ENCODE measurements at places on chromosomes 6 and 20. TPM values are rescaled to one million over a fixed set of nuclear protein-coding genes. Genes with fewer than 3 reads are reported as not detected.

DNA sequence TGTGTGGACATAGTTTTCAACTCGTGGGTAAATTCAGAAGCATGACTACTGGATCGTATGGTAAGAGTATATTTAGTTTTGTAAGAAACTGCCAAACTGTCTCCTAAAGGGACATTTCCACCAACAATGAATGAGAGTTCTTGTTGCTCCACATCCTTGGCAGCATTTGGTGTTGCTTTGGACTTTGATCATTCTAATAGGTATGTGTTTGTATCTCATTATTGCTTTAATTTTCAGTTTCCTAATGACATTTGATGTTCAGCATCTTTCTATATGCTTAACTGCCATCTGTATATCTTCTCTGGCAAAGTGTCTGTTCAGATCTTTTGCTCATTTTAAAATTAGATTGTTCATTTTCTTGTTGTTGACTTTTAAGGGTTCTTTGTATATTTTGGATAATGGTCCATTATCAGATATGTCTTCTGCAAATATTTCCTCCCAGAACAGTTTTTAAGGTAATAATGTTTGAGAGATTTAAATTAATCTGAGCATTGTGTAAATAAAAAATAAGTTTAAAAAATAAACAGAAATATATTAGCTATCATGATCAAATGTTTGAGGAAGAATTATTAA is 138.7 kb downstream of the CCDC170 start:
- no peak for DNase-seq

- DNase-seq, result no peak
These were observed 71.6 kb upstream of the PRND start for GRCh38 chr20:4649941-4650681.

GRCh38 chr6:18168264-18168663 is 13.0 kb downstream of the KDM1B start:
- no peak for DNase-seq

DNA sequence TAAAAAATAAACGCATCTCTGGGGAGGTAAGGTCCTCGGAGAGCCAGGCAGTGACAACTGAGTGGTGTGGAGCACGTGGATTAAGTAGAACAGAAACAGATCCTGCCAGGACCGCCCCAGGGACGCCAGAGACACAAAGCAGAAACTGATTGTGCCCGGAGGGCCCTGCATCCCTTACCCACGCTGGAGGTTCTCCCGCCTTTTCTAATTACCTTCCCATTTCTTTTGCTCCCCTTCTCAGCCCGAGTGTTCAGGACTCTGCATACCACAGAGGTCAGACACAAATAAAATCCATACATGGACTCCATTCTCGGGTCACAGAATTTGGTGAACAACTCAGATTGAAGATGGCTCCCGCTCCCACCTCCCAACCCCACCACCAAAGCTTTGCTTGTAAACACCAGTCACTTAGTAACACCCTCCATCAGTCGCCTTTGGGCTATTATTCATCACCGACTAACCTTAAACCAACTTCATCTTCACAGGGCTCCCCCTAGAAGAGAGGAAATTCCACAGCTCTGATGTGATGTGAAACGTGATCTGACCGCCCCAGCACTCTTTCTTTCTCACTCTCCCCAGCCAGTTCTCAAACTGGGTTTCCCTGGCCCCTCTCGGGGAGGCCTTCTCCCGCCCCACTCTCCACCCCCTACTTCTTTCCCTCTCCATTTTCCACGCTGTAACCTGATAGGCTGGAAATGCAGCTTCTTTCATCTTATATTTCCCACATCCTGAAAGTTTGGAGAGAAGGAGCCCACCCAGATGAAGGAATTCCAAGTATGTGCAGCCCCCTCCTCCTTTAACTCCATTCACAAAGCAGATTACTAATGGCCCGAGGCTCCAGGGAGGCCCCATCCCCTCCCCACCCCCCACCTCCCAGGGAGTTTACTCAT is 32.5 kb upstream of the PIM1 start:
- DNase-seq, result no peak

- no peak for DNase-seq
These were observed 13.7 kb downstream of the SOD2 start for GRCh38 chr6:159679091-159680077.

DNA sequence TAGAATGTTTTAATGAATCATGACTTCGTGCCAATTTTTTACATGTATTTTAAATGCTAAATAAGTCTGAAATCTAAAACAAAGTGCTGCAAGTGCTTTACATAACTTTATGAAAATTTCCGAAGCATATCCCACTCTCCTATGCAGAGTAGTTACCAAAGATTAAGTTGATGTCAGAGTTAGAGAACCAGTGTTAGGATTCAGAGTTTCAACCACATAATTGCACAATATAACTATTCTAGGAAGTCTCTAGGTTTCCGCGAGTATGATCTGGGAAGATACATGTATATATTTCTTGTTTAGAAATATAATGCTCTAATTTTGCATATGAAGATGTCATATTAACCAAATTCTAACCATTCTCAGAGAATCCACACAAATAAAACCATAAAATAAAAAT is 74.8 kb downstream of the ASCC3 start:
- DNase-seq, result no peak

- no peak for DNase-seq
These were observed 75.1 kb upstream of the B3GAT2 start for GRCh38 chr6:71031912-71032311.

DNA sequence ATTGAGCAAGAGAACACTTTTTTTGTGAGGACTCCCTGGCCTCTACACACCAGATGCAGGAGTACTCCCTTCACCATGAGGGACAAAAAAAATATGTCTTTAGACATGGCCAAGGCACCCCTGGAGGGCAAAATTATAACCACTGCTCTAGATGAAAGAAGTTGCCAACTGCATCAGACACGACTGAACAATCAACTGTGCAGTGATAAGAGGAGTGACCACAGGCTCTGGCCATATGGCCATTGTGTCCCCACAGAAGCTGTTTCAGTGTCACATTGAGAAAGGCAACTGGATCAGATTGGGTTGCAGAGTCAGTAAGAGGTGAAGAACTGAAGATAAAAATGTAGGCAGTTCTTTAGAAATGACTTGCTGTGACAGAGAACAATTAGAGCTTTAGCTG is 85.7 kb downstream of the C6orf118 start:
- DNase-seq, result no peak

DNA sequence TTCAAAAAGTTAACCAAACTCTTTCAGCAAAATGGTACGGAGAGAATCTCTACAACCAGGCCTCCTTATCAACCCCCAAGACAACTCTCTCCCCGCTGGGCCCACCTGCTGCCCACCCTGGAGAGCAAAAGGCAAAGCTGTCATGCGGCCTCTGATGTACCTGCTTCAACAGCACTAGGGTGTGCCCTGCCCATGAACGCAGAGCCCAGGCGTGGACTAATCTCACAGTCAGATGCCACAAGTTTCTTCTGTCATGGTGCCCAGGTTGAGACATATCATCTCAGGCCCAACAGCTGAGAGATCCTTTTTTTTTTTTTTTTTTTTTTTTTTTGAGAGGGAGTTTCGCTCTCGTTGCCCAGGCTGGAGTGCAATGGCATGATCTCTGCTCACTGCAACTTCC is 26.3 kb downstream of the SLC2A4RG start:
- DNase-seq, result no peak

- DNase-seq, result no peak
These were observed 168.4 kb downstream of the EDN1 start for GRCh38 chr6:12458558-12458957.

- DNase-seq, result no peak
These were observed 412.8 kb upstream of the NRSN1 start for GRCh38 chr6:23713211-23713610.

DNA sequence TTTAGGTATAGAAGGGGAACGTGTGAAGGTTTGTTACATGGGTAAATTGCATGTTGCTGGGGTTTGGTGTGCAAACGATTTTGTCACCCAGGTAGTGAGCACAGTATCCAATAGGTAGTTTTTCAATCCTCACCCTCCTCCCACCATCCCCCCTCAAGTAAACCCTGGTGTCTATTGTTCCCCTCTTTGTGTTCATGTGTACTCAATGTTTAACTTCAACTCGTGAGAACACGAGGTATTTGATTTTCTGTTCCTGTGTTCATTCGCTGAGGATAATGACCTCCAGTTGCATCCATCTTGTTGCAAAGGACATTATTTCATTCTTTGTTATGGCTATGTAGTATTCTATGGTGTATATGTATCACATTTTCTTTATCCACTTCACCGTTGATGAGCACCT is 11.6 kb upstream of the VNN1 start:
- no peak for DNase-seq

DNA sequence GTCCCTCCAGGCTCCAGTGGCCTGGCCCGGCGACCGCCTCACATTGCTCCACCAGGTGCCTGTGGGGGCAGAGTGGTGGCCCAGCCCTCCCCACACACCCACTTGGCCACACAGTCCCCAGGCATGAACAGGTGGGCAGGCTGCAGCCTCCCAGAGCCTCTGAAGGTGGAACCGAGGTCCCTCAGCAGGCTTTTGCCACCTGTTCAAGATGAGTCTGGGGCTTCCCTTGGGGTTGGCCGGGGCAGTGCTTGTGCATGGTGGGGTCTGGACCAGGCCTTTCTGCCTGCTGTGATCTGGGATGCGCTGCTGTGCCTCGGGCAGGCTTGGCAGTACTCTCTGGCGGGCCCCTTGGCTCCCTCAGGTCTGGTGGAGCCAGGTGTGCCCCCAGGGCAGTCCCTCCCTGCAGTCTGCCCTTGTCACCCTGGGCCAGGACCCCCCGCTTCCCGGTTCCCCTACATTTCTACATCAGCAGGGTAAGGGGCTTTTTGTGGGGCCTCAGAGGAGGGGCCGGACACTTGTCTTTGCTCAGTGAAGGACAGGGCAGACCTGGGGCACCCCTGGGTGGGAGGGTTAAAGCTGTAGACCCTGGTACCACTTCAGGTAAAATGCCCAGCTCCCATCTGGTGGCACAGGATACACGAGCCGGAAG is 2.7 kb upstream of the COL9A3 start:
- no peak for DNase-seq

DNA sequence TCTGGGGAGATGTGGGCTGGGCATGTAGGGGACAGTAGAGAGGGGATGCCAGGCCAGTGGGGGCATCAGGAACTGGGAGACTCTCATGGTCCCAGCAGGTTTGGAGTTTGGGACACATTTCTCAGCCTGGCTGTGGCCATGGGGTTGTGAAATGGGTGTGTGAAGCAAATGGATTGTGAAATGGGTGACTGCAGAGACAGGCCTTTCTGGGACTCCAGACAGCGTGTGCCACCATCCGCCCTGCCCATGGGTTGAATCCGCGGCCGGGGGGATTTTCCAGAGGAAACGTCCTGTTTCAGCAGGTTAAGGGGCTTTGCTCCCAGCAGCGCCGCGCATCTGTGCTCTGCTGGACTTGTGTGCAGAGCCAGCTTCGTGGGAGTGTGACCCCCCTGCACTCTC is 3.7 kb upstream of the PMEPA1 start:
- DNase-seq, result no peak

DNA sequence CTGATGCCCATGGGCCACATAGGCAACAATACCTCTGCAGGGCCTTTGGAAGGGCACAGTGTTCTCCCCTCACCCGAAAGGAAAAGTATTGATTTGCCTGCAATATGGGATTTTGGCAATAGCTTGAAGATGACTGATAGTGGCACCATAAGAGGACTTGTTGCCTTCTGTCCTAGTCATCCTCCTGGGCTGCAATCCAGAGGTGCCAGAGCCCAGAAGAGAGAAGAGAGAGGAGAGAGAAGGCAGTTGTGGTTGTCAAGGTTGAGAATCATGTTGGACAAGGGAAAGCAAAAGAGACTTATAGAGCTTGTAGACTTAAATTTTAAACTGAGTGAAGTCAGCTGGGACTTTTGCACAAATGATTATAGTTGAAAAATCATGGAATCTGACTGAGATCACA is 14.6 kb downstream of the HDGFL1 start:
- no peak for DNase-seq

- DNase-seq, result no peak
These were observed 159.3 kb downstream of the PREX1 start for GRCh38 chr20:48668451-48668946.

- DNase-seq, result no peak
These were observed 207.8 kb downstream of the TPBG start for GRCh38 chr6:82571455-82571854.

GRCh38 chr6:166286839-166287271 is 21.3 kb downstream of the PRR18 start:
- no peak for DNase-seq

DNA sequence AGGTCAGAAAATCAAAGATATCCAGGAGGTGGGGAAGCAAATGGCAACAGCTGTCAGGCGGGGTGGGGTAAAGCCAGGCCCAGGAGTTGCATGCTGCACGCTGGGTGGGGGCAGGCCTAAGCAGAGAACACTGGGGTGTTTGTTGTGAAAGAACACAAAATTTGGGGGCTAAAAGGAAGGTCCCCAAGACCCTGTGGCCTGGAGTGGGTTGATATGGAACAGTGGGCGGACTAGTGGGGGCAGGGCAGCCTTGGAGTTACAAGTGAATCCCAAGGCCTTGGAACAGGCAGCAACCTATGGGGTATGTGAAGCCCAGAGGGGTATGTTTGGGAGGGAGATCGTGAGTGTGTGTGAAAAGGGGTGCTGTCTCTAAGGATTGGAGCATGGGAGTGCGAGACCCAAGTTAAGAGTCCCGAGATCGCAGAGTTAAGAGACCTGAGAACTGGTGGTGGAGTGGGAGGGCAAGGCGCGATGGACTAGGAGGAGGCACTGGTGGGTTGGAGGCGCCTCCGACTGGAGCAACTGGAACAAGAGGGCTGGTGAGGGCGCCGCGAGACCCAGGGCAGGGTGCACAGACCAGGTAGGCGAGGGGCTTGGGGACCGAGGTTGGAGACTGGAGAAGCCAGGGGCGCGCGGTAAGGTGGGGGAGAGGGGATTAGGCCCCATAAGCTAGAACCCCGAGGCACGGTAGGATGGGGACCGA is 658 bp downstream of the CUL7 start:
- peak; percentile 30 for DNase-seq

DNA sequence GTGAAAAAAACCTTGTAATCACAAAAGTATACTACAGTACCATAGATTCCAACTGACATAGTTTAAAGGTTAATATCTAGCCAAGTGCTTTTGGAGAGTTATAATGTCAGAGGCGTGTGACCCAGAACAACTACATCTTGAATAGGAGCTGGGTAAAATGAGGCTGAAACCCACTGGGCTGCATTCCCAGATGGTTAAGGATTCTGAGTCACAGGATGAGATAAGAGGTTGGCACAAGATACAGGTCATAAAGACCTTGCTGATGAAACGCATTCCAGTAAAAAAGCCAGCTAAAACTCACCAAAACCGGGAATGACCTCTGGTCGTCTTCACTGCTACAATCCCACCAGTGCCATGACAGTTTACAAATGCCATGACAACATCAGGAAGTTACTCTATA is 22.4 kb upstream of the KIAA0408 start:
- no peak for DNase-seq

- no peak for DNase-seq
These were observed 3.4 kb downstream of the HSPA1B start for GRCh38 chr6:31830886-31831335.

DNA sequence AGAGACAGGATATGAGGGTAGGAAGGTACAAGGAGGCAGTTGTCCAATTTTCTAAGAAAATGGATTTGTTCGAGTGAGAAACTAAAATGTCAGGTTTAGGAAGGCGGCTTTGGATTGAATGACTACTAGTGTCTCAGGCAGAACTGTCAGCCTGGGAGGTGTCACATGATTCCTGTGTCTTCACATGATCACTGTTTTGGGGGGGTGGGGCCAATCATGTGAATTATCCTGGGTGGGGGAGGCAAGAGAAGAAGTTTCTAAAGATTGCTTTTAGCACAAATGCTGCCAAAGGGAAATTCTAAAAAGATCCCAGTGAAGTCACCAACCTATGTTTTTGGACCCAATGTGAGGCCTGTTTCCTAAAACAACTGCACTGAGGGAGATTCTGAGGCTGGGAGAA is 2.3 kb downstream of the SIRPA start:
- no peak for DNase-seq

B4GALT5 gene
- 22.1 TPM for total RNA-seq

ERVFRD-1 gene
- total RNA-seq, result not detected

MUC21 gene
- total RNA-seq, result not detected

SYTL3 gene
- total RNA-seq, result 31.1 TPM

WFDC10B gene
- total RNA-seq, result not detected

ADGRF4 gene
- not detected for total RNA-seq
